ENCODE measurements at places on chromosomes 7 and 10. TPM values are rescaled to one million over a fixed set of nuclear protein-coding genes. Genes with fewer than 3 reads are reported as not detected.

ATOH7 gene
- total RNA-seq: 0.08 TPM

CRTAC1 gene
- 1.6 TPM for total RNA-seq

GNGT1 gene
- not detected for total RNA-seq

MBLAC1 gene
- total RNA-seq: 3.0 TPM

CELF2 gene
- 0.02 TPM for total RNA-seq

MMRN2 gene
- total RNA-seq: 0.40 TPM

VWC2 gene
- total RNA-seq: not detected

MRPS24 gene
- 250 TPM for total RNA-seq

MMP21 gene
- total RNA-seq: 0.03 TPM

CPA2 gene
- 0.11 TPM for total RNA-seq

TLL2 gene
- total RNA-seq: 0.07 TPM

LRIT1 gene
- total RNA-seq: not detected

RNF32 gene
- total RNA-seq: 1.1 TPM

All from A549 treated with AZD2906 at 1 μM for 4 hours (cell line).